ENCODE measurements at places on chromosomes 13 and 19.
A peak's percentile ranks its signal among the peaks of the same experiment; 100 is the strongest.

- DNase-seq: no peak
Observed at GRCh38 chr19:30235946-30236345, 136.2 kb upstream of the ZNF536 start.

GRCh38 chr19:3151563-3152418 is 16.0 kb downstream of the GNA15 start:
- no peak for DNase-seq

- no peak for DNase-seq
Observed at GRCh38 chr13:66532845-66533244, 697.3 kb downstream of the PCDH9 start.

GRCh38 chr19:11347546-11348039 is 1.3 kb downstream of the CCDC159 start:
- DNase-seq: no peak

DNA sequence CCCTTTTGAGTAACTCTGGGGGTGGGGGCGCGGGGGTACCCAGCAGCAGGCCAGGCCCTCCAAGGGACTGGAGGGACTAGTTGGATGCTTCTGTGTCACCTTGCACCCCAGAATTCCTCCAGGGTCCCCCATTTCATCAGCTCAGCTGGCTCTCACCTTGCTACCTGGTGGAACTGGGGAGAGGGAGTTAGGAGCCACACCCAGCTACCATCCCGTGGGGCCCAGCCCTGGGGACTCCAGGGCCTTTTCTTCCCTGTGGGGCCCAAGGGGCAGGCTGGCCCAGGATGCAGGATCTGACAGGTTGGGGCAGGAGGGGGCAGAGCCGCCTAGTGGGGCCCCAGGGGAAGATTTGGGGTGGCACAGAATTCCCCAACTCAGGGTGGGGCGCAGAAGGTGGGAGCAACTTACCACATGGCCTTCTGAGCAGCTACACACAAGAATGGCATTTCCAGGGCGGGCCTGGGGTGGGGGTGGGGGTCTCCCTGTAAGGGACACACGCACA is 32.8 kb upstream of the NANOS3 start:
- no peak for DNase-seq

- DNase-seq: no peak
Observed at GRCh38 chr13:60080850-60081249, 82.9 kb downstream of the DIAPH3 start.

GRCh38 chr13:91273675-91274074 is 73.8 kb upstream of the MIR17HG start:
- no peak for DNase-seq

GRCh38 chr19:7631577-7631976 is 1.9 kb downstream of the PCP2 start:
- DNase-seq: no peak

GRCh38 chr13:27678306-27679040 is 56.8 kb downstream of the POLR1D start:
- DNase-seq: no peak

- no peak for DNase-seq
Observed at GRCh38 chr13:23828866-23829265, 60.3 kb downstream of the MIPEP start.

DNA sequence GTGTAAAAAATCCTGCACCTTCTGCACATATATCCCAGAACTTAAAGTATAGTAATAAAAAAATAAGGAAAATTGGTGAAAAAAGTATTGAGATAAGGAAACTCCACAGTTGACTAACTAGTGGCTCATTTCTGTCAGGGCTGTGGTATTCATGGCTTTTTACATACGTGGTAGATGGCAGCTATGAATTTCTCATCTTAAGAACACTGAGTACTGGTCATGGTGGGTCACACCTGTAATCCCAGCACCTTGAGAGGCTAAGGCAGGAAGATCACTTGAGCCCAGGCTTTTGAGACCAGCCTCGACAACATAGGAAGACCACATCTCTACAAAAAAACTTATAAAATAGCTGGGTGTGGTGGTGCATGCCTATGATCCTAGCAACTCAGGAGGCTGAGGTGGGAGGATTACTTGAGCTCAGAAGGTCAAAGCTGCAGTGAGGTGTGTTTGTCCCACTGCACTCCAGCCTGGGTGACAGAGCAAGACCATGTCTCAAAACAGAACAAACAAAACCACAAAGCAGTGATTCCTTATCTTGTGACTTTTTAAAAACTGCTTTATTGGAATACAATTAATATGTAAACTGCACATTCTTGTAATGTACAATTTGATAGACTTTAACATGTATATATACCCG is 16.8 kb downstream of the SLAIN1 start:
- DNase-seq: no peak

DNA sequence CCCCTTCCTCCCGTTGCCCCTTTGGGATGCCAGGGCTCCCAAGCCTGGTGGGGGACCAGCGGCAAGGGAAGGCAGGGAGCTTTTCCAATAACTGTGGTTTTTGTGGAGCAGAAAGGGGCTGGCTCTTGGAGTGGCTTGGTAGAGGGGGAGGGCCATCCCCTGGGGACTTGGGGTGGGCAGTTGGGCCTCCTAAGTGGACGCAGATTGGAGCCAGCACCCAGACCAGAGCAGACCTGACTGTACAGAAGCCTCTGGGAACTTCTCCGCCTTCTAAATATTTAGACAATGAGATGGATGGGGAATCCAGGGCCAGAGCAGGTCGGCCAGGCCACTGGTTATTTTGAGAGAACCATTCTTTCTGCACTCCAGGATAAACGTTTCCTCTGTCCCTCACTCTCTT is 4.2 kb downstream of the PTGIR start:
- no peak for DNase-seq

DNA sequence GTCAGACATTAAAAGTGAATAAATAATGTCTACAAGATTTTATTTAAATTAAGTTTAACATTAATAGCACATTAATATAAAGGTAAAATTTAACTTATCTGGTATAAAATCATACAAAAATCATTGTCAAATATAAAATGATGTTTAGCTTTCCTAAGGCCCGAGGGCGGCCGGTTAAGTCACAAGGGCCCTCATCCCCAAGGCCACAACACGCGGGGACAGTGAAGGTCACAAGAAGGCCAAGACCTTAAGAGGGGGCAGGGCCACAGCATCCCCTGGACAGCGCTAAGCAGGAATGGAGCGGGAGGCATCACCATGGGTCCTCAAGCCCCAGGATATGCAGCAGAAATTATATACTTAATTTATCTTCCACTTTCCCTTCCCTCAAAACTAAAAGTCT is 62.7 kb upstream of the ZNF85 start:
- DNase-seq: no peak

DNA sequence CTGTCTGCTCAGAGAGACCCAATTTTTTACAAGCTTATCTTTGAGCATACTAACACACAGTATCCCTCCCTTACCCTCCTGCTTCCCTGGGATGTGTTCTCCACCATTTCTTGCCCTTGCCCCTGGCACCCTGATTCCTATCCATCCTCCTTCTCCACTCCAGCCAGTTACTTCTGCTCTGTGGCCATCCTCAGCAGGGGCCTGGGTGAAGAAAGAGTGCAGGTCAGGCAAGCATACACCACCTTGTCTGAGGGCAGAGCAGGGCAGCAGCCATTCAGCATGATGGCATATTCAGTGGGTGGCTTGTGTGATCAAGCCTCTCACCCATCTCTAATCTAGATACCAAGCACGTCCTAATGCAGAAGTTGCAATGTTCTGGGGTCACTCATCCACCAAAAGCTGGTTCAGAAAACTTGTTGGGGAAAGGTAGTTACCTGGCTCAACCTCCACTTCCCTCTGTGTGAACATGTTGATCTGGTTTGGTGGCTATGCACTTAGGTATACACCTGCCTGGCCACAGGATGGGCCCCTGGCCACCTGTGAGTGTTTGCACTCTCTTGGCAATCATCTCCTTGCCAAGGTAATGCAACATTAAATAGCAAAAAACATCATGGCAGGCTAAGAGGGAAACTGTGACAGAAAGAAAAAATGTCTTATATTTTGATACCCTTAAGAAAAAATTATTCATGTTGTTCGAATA is 900.3 kb upstream of the MIR17HG start:
- DNase-seq: no peak

GRCh38 chr19:12777217-12778016 is 2.1 kb upstream of the HOOK2 start:
- DNase-seq: peak; percentile 78

DNA sequence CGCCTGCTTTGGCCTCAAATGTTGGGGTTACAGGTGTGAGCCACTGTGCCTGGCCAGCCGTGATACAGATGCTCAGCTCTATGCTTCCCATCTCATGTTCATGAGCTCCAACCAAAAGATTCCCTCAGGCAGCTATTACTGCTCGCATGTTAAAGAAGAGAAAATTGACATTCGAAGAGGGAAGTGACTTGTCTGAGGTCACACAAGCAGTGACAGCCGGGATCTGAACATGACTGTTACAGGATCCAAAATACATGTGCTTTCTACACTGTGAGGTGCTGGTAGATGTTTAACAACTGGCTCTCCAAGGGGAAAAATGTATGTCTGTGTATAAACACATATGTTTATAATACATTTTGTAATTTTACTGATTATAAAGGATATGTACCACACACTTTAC is 11.3 kb downstream of the FPR1 start:
- no peak for DNase-seq

GRCh38 chr13:72884101-72884500 is 102.2 kb downstream of the PIBF1 start:
- DNase-seq: no peak

DNA sequence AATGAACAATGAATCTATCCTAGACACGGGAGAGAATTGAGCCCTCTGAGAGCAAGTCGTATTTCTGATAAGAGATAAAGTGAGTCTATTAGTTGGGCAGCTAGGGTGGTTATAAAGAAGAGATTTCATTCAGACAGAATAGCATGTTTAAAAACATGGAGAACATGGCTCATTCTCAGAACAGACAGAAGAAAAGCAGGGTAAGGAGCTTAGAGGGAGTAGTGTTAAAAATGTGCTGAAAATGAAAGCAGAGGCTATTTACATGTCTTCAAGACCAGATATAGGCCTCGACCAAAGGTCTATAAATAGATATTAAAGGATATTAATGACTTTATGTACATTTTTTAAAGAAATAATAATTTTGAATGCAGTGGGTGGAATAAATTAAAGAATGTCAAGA is 149.5 kb downstream of the SLITRK1 start:
- no peak for DNase-seq

GRCh38 chr13:77580748-77581147 is 45.2 kb downstream of the SCEL start:
- DNase-seq: no peak

- no peak for DNase-seq
Observed at GRCh38 chr13:30295116-30295515, 12.2 kb downstream of the KATNAL1 start.

DNA sequence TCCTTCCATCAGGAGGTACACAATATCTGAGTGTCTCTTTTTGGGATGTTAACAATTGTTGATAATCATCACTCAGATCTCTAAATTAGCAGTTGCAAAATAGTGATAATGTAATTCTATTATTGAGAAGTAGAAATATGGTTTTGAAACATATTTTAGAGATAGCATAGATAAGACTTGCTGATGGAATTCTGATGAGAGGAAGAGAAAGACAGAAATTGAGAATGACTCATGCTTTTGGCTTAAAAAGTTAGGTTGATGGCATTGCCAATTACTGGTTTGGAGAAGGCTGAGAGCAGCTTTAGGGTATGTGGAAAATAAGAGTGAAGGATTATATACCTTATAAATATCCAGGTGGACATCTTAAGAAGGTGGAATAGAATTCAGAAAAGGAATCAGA is 106.4 kb upstream of the EDNRB start:
- DNase-seq: no peak

GRCh38 chr13:78660495-78660857 is 1.5 kb upstream of the OBI1 start:
- DNase-seq: no peak

GRCh38 chr19:41330946-41331678 is 21.1 kb downstream of the CCDC97 start:
- DNase-seq: no peak

- DNase-seq: no peak
Observed at GRCh38 chr19:3153286-3154230, 17.7 kb downstream of the GNA15 start.

DNA sequence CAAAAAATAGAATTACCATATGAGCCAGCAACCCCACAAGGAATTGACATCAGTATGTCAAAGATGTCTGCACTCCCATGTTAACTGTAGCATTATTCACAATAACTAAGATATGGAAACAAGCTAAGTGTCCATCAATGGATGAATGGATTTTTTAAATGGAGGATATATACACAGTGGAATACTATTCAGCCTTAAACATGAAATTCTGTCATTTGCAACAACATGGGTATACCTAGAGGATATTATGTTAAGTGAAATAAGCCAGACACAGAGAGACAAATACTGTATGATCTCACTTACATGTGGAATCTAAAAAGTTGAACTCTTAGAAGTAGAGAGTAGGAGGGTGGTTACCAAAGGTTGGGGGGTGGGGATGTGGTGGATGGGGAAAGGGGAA is 8.0 kb upstream of the ZNF567 start:
- DNase-seq: no peak

DNA sequence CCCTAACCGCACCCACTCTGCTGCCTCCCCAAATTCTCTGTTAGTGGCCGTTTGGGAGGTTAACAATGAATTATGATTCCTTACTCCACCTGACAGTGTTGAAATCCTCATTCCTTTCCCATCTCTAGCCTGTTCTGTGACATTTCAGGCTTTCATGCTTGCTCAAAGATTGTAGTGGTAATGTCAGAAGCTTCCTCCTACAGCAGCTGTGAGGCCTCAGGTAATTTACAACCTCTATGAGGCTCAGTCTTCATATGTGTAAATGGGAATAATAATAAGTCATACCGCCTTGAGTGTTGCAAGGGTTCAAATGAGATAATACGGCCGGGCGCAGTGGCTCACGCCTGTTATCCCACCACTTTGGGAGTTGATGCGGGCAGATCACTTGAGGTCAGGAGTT is 977 bp upstream of the SLC1A5 start:
- DNase-seq: no peak

DNA sequence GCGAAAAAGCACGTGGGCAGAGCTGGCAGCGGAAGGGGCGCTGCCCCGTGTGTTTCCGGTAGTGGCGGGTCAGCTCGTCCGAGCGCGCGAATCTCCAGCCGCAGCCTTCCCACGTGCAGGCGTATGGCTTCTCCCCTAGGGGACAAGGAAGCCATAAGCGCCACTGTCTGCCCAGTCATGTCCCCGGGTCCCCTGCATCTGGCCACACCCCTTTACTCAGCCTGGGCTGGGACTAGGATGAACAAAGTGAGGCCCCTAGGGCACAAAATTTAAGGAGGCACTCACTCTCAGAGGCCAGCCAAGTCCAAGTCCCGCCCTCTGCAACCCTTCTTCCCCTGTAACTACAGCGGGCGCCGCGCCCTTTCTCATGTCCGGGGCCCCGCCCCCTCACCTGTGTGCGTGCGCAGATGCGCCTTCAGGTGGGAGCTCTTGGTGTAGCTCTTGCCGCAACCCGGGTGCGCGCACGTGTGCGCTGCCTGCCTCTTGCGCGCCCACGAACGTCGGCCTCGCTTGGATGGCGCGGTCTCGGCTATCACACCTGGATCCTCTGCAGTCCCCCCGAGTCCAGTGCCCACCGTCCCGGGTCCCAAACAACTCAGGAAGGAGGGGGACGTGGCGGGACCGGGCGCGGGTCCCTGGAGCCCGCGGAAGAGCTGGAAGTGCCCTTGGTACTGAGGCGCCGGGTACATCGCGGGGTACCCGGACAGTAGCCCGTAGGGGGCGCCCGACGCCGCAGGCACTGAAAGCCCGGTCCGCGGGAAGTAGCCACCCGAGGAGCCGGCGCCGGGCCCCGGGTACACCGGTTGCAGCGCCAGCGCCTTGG is 1.9 kb downstream of the KLF1 start:
- DNase-seq: peak; percentile 75

Data from stimulated activated CD4-positive, alpha-beta T cell treated with anti-CD3 and anti-CD28 coated beads, Interleukin-15, amount 100 ng/mL, for 1 hour (primary cell).